ENCODE measurements at places on chromosomes 7 and 10.

- DNase-seq = no peak
Observed at GRCh38 chr10:6995831-6996230, 415.0 kb downstream of the SFMBT2 start.

DNA sequence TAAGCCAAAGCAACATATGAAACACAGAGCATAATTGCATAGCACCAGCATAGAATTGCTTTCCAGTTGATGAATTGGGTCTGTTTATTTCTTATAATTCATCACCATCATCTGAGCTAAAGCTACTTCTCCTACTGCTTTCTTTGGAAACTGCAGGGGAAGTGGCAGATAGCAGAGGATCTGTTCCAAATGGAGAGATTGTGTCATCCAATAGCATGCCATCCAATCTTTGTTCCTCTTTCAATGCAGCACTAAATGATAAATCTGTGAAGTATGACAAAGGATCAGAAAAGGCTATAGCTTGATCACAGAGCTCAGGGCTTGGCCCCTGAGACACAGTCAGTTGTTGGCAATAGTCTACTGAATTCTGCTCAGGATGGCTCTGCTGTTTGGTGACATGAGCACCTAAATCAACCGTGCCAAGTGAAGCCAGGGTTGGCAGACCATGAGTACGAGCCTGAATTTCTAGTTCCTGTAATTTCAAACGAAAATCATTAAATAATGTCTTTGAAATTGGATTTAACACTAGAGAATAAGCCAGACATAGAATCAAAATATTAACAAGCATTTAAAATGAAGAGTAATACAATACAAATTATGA, 90.0 kb downstream of the TFEC start:
- no peak for DNase-seq

DNA sequence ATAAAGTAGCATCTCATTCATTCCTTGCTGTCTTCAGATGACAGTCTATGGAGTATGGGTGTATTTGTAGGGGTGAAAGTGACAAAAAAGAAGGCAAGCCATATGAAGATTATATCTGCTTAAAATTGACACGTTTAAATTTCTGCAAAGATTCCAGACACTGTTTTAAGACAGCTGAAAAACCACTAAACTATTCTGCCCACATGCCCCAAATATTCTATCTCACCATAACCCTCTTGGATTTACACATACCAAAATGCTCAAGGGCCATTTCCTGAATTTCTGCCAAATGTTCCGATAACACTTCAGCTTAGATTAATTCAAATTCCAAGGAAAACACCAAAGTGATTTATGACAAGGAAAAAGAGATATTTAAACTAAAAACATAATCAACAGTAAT, 99.9 kb upstream of the IL6 start:
- DNase-seq = no peak

- DNase-seq = no peak
Observed at GRCh38 chr10:99537086-99537988, 4.6 kb downstream of the NKX2-3 start.

- no peak for DNase-seq
Observed at GRCh38 chr7:112266141-112266540, 59.6 kb downstream of the ZNF277 start.

All from stimulated activated CD4-positive, alpha-beta T cell treated with anti-CD3 and anti-CD28 coated beads, Interleukin-1b, Interleukin-23, amount 100 ng/mL, for 1 hour (primary cell).